T-helper 9 cell (primary cell): ENCODE measurements at places on chromosomes 3 and 15.

GRCh38 chr15:99719096-99719541 lies 14.1 kb downstream of the LYSMD4 start:
- DNase-seq: no peak

- no peak for DNase-seq
Observed at GRCh38 chr3:19248143-19248542, 99.8 kb downstream of the KCNH8 start.

GRCh38 chr3:189954733-189955665 lies 165.7 kb downstream of the P3H2 start:
- DNase-seq: no peak

DNA sequence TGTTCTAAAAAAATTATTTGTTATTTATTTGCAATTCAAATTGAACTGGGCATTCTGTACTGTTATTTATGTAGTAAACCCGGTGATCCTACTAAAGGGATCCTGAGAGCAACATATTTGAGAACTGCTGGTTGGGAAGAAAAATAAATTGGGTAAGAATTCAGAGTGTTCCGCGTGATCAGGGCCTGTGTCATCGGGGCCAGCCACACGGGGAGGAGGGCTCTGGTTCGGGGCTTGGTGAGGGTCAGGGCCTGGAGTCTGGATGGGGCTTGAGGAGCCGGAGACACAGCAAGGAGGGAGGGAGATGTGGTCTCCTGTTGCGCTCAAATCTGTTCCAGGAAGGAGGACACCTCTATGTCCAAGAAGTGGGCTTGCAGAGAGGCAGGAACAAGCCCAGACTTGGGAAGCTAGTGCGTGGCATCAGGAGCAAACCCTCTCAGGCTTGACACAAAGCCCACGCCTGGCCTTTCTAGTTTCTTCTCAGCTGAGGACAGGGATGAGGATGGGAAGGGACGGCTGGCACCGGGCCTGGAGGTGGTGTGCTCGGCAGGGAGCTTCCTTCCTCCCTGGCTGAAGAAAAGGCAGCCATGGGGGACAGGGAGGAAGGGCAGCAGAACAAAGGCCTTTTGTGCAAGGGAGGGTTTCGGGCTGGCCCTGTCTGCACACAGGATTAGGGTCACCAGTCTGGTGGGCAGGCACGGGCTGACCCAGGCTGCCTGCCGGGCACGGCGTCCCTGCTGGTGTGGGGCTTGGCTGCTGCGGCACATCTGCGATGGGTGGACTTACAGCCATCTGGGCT lies 22.9 kb upstream of the FBLN2 start:
- no peak for DNase-seq

- DNase-seq: no peak
Observed at GRCh38 chr15:56772868-56773639, 39.7 kb upstream of the ZNF280D start.
